ENCODE measurements at places on chromosomes 5 and 9.

GRCh38 chr5:87030699-87031098 lies 237.0 kb upstream of the RASA1 start:
- DNase-seq: no peak

GRCh38 chr9:88660611-88661010 lies 125.6 kb downstream of the NXNL2 start:
- DNase-seq: no peak

GRCh38 chr5:61465496-61465895 lies 133.4 kb downstream of the ZSWIM6 start:
- no peak for DNase-seq

GRCh38 chr5:116864157-116864837 lies 289.7 kb upstream of the SEMA6A start:
- DNase-seq: no peak

Data from activated CD4-positive, alpha-beta T cell treated with anti-CD3 and anti-CD28 coated beads for 24 hours (primary cell).